ENCODE measurements at places on chromosomes 6 and 20. TPM values are rescaled to one million over a fixed set of nuclear protein-coding genes. Genes with fewer than 3 reads are reported as not detected.

- no peak overlapping the region for H3K4me3 ChIP-seq
- no peaks in the 10 kb centered on the region for H3K36me3 ChIP-seq
- H3K27me3 ChIP-seq = no peaks in the 10 kb centered on the region
- no peak overlapping the region for H3K27ac ChIP-seq
Observed at GRCh38 chr6:142913511-142914047, 31.4 kb downstream of the HIVEP2 start.

- no peaks in the 10 kb centered on the region for H3K4me1 ChIP-seq
- no peak overlapping the region for H3K27ac ChIP-seq
- no peak for DNase-seq
- no peak overlapping the region for H3K4me3 ChIP-seq
- no peaks in the 10 kb centered on the region for H3K36me3 ChIP-seq
Observed at GRCh38 chr6:91538622-91539021, 951.8 kb upstream of the MAP3K7 start.

- no peak overlapping the region for H3K27ac ChIP-seq
- H3K36me3 ChIP-seq = no peaks in the 10 kb centered on the region
- H3K27me3 ChIP-seq = no peaks in the 10 kb centered on the region
- H3K4me1 ChIP-seq = no peaks in the 10 kb centered on the region
Observed at GRCh38 chr6:168386973-168387372, 54.0 kb upstream of the SMOC2 start.

DNA sequence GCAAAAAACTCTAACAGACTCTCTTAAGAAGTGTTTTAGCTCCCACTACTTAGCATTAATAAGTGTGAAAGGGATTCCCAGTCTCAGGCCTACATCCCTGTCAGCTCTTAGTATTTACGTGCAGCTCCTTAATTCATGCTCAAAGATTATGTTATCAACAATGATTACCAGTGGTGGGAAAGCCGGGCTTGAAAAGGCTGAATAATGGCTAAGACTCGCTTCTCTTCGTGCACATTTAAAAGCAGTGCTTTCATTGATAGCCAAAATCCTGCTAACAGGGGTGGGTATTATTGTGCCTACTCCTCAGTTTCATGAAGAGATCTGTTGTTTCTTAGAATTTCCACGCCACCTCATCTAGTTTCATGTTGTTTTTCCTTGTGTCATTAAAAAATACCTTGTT is 518.8 kb downstream of the GRIK2 start:
- H3K27ac ChIP-seq = no peak overlapping the region
- no peak for DNase-seq
- H3K36me3 ChIP-seq = no peaks in the 10 kb centered on the region
- H3K27me3 ChIP-seq = no peaks in the 10 kb centered on the region

DNA sequence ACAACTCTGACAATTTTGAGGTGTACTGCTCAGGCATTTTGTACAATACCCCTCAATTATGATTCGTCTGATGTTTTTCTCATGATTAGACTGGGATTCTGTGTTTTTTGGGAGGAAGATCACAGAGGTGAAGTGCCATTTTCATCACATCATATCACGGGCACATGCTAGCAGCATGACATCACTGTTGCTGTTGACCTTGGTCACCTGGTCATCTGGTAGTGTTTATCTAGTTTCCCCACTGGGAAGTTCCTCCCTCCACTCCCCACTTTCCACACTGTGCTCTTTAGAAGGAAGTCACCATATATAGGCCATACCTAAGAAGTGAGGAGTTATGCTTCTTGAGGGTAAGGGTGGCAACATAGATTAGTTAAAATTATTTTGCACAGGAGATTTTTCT is 20.8 kb downstream of the GCM2 start:
- H3K4me3 ChIP-seq = no peak overlapping the region
- no peaks in the 10 kb centered on the region for H3K4me1 ChIP-seq
- DNase-seq = no peak

DNA sequence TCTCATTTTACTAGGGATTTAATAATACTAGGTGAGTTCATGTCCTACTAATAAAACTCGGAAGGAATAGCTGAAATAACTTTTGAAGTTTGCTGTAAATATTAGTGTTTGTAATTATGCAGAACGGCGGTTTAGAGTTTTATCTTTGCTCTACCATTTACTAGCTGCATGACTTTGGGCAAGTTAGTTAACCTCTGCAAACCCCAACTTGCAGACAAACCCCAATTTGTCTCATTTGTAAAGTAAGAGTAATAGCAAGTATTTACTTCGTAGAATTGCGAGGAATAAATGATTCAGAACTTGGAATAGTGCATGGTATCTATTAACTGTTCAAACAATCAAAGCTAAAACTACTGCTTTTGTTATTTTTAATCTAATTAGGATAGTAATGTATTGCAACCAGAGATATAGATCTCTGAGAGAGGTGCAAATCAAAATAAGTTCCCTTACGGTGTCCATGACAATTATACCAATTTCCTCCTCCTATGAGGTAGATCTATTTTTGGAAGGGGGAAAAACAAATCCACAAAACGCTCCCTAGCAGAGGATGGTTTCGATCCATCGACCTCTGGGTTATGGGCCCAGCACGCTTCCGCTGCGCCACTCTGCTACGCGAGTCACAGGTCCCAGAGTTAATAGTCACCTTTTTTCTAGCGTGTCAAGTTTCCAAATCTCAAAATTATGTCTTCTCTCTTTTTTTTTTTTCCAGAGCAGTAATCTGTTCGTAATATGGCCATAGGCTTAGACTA is 35.1 kb upstream of the BTN3A2 start:
- DNase-seq = no peak
- H3K4me1 ChIP-seq = no peaks in the 10 kb centered on the region
- no peak overlapping the region for H3K4me3 ChIP-seq
- H3K36me3 ChIP-seq = no peaks in the 10 kb centered on the region
- H3K27me3 ChIP-seq = peaks cover 46% of the 10 kb centered on the region

GRCh38 chr6:27178860-27179259 is 68.6 kb upstream of the PRSS16 start:
- H3K27ac ChIP-seq = no peak overlapping the region
- peak overlapping the region; percentile 85 for H3K4me3 ChIP-seq
- no peaks in the 10 kb centered on the region for H3K27me3 ChIP-seq
- no peaks in the 10 kb centered on the region for H3K4me1 ChIP-seq

Gene TMEM151B
- total RNA-seq = not detected

DNA sequence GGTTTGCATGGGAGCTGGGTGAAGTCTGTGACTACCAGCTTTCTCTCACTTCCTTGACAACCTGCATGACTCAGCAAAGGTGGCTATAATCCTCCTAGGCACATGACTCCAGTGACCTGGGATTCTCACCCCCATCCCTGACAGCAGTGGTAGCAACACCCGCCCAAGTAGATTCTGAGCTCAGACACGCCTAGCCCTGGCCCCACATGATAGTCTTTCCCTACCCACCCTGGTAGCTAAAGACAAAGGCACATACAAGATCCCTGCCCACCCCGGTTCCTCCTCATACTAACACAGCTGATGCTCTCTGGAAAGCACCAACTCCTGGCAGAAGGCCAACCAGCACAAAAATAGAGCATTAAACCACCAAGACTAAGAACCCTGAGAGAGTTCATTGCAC is 25.9 kb upstream of the CRISP1 start:
- no peak for DNase-seq
- H3K36me3 ChIP-seq = no peaks in the 10 kb centered on the region
- no peak overlapping the region for H3K27ac ChIP-seq
- no peaks in the 10 kb centered on the region for H3K27me3 ChIP-seq
- no peak overlapping the region for H3K4me3 ChIP-seq

Gene MCCD1
- not detected for total RNA-seq

- DNase-seq = no peak
- no peaks in the 10 kb centered on the region for H3K27me3 ChIP-seq
- peak overlapping the region; percentile 47 for H3K4me3 ChIP-seq
- no peak overlapping the region for H3K27ac ChIP-seq
Observed at GRCh38 chr6:26250698-26251044, 114.3 kb upstream of the BTN3A2 start.

GRCh38 chr20:25489221-25489871 is 81.9 kb downstream of the GINS1 start:
- no peak for DNase-seq
- H3K27me3 ChIP-seq = no peaks in the 10 kb centered on the region
- peaks cover 17% of the 10 kb centered on the region for H3K36me3 ChIP-seq

- no peaks in the 10 kb centered on the region for H3K4me1 ChIP-seq
- no peak overlapping the region for H3K27ac ChIP-seq
- H3K36me3 ChIP-seq = no peaks in the 10 kb centered on the region
- H3K27me3 ChIP-seq = no peaks in the 10 kb centered on the region
- no peak for DNase-seq
Observed at GRCh38 chr6:20746024-20746423, 211.8 kb downstream of the CDKAL1 start.

Gene FOXC1
- 0.80 TPM for total RNA-seq

Gene ZKSCAN3
- total RNA-seq = 2.2 TPM

Gene SYNGAP1
- total RNA-seq = 4.1 TPM

DNA sequence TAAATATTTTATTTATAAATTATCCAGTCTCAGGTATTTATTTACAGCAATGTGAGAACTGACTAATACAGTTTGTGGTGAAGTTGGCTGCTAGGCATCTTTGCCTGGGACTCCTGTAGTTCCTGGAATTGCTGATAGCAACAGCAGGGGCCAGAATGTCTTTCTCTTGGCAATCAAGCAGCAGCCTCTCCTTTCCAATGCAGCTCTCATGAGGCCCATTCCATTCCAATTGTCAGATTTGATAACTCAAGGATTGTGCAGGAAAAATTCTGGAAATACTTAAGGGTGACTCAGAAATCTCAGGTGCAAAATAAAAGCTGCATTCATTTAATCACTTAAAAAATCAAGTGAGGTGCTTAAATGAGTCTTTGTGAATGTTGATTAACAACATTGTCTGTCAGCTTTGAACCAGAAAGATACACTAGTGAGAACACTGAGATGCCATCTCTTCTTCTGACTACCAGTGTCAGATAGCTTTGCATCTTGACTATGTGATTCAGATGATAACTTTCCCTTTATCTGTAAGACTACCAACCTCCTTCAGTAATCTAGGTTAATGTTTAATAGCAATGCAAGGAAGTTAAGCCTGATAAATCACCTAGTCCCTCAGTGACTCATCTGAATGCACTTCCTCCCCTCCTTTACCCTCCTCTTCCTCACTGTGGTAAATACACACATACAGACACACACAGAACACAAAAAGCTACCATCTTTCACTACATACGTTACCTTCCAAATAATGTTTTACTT is 32.1 kb upstream of the COL21A1 start:
- no peak for DNase-seq
- no peaks in the 10 kb centered on the region for H3K27me3 ChIP-seq
- no peak overlapping the region for H3K4me3 ChIP-seq
